ENCODE measurements at places on chromosomes 6 and 20.

DNA sequence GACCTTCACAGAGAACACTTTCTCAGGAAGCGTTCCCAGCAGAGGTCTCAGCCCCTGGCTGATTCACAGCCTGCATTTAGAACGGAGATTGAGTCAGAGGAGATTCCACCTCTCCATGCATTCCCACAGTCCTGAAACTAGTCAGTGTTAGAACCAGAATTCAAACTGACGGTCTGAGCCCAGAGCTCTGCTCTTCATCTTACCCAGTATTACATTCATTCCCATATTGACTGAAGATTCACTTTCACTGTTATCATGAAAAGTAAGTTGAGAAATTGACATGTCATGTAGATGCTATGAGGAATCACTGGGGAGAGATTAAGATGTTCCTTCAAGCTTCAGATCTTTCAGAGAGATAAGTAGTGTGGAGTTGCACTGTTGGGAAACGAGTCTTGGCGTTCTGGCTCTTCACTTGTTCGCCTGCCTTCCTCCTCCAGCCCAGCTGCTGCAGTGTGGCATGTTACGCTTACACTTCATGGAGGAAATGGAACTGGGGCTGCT lies 28.3 kb downstream of the MAS1 start:
- no peak for DNase-seq

- DNase-seq = no peak
Measured at GRCh38 chr6:54419885-54420284, 111.6 kb downstream of the TINAG start.

- DNase-seq = no peak
Measured at GRCh38 chr20:16771213-16771612, 23.1 kb downstream of the OTOR start.

DNA sequence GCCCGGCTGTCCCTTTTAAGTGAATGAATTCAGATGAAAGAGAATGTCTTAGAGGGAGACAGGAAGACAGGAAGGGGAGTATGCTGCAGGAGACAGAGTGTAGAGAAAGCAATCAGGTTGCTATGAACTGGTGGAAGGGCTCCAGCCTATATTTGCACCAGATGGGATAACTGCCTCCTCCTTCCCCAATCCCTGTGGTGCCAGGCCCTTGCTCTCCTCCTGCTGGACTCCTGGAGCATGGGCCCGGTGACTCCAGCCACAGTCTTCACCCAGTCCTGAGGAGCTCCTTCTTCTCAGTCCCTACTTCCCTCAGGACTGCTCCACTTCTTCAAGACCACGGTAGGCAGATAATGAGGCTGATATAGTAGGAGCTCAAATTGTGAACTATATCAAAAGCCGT lies 91.8 kb downstream of the TMEM200A start:
- no peak for DNase-seq

DNA sequence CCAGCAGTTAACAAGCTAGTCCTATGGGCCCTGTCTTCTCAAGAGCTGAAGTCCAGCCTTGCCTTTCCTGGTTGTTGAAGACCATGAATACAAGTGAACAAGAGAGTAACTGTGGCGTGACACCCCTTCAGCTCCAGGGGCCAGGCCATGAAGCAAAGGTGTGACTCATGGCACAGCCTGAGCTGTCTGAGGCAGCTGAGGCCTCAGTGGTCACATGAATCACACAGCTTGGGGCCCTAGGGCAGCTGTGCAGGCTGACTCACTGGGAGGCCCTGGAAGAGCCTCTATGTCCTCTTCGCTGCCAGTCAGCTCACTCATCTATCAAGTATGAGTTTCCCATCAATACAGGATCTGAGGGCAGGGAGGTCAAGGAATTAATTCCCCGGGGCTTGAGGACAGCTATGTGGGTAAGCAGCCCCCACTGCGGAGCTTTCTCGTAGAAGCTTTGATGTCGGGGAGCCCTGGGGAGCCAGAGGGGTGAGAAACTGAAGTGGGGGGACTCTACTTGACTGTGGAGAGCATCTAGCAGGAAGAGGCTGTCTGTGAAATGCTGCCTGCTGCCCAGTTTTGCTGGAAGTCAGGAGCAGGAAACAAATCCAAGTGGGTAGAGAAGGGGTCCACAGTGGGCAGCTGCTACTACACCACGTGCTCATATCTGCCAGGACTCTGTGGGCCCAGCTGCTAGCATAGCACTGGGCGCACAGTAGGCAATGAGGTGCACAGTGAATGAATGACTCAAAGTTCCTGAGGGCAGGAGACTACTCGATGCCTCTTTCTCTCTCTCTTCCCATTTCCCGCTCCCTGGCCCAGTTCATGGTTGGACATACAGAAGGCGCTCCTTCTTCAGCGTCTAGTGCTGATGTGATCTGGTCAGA lies 13.7 kb upstream of the FAM83C start:
- no peak for DNase-seq

DNA sequence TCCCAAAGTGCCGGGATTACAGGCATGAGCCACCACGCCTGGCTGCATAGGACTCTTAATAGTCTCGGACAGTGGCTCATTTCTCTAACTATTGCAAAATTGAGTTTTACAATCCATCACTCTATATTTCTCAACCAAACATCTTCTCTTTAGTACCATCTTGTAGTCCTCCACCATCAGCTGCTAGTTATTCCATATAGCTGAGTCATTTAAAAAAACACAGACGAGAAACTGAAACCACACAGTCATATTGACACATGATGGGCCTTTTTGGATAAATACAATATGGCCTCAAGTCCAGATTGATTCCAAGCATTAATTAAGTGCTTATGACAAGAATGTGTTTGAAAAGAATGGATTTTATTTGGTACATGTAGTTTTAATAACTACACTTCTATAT lies 599.1 kb downstream of the MEI4 start:
- DNase-seq = no peak

GRCh38 chr20:57460781-57461465 lies 64.0 kb downstream of the CTCFL start:
- no peak for DNase-seq

DNA sequence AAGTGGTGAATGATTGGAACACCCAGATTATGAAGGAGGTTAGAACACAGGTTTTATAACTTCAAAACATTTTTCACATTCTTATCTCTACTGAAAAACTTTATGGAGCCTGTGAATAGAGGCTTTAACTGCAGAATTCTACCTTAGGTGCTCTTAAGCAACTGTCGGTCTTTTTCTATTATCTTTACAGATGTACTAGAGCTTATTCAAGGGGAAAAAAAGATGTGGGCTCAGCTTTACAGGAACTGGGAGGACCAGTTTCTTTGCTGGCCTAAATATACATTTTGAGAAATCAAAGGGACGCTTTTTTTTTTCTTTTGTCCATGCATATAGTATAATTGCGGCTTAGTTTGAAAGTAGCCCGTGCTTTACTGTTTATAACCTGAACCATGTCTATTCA lies 58.9 kb downstream of the UST start:
- DNase-seq = no peak

GRCh38 chr6:35776364-35777215 lies at the start of gene CLPSL2:
Gene CLPSL2 (plus strand): TSS chr6:35776598. CDS start chr6:35776619, 21 bp downstream.
- no peak for DNase-seq

DNA sequence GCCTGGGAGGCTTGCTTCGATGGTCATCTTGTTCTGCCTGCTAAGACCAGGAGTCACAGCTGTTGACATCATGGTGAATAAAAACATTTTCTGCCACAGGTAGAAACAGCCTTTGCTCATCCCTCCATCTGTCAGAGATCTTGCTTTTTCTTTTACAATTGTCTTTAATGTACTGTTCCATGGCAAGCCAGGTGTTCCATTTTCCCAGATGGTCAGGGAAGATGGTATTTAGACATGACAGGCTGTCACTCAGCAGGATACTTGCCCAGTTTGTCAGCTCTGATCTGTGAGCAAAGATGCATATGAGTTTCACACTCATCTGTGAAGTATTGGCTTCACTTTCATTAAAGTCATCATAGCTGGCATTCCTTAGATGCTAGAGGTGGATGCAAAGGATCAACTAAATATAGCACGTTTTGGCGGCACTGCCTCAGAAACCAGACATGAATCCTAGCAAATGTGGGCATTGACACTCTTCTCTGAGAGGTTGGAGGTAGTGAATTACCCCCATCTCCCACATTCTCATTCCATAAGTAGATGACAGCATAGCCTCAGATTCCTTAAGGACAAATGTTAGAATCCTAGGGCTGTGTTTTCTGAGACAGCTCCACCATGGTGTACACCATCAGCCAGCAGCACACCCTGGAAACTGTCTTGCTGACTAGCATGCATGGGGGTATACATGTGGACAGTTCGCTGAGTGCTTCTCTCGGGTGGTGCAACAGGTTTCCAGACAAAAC lies 4.2 kb downstream of the SSTR4 start:
- DNase-seq = no peak

DNA sequence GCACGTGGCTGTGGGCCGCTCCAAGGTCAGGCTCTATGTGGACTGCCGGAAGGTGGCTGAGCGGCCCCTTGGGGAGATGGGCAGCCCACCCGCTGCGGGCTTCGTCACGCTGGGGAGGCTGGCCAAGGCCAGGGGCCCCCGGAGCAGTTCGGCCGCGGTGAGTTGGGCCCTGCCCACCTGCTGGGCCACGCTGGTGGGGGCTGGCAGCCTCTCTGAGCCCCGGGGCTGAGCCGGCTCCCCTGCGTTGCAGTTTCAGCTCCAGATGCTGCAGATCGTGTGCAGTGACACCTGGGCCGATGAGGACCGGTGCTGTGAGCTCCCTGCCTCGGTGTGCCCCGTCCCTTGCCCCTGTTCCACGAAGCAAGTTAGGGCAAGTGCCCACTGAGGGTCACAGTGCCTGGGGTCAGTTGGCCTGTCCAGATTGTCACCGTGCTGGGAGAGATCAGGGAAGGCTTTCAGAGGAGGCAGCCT lies 27.1 kb downstream of the COL20A1 start:
- no peak for DNase-seq

- DNase-seq = peak; percentile 29
Measured at GRCh38 chr6:151121900-151122299, 117.9 kb upstream of the AKAP12 start.

- DNase-seq = no peak
Measured at GRCh38 chr20:21273755-21274386, 29.3 kb upstream of the XRN2 start.

- DNase-seq = no peak
Measured at GRCh38 chr20:17871181-17871580, 97.4 kb downstream of the SNX5 start.

- DNase-seq = no peak
Measured at GRCh38 chr6:126633373-126633772, 293.5 kb downstream of the CENPW start.

- DNase-seq = no peak
Measured at GRCh38 chr6:64486578-64487351, 851.2 kb downstream of the PHF3 start.

DNA sequence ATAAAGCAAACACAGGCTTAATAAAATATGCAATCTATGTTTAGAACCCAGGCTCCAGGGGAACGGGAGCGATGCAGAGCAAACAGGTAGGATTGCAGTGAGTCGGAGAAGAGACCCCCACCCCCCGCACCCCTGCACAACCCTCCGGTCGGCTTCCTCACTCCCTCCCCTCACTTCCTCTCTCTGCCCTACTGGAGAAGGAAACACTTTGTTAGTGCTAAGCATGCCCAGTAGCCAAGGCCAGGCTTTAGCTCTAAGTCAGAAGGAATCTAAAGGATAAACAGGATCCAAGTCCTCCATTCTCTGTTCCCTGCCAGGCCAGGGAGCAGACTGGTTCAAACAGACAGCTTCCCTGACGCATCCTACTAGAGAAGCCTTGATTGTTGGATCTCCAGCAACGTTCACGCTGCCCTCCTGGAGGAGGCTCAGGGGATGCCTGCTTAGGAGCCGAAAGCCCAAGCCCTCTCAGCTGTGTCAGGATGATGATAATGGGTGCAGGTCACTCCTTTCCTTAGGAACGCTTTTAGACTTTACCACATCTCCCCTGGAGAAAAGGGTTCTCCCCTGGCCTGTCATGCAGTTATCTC lies 14.7 kb downstream of the FOXQ1 start:
- no peak for DNase-seq

- no peak for DNase-seq
Measured at GRCh38 chr6:130107710-130108109, 89.3 kb downstream of the L3MBTL3 start.

- DNase-seq = peak; percentile 57
Measured at GRCh38 chr6:116764961-116765841, at the start of gene FAM162B. Gene FAM162B (minus strand): TSS chr6:116765719. CDS start chr6:116765576, 143 bp downstream.

DNA sequence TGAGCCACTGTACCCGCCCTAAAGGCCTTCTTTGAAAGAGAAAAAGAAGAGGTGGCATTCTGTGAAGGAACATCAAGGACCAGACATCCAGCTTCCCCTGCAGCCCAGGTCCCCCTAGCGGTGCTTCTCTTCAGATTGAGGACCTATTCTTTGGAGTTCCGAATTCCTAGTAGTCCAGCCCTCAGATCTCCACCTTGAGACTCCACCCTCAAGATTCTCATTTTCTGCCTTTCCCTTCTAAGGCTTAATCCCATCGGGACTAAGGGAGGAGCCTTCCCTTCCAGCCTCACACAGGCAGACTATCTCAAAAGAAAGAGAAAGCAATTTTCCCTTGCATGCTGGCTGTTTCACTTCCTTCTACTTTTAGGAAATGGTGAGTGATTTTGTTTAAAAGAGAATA lies 32.5 kb downstream of the MUC22 start:
- peak; percentile 31 for DNase-seq

GRCh38 chr6:21359926-21360325 lies 233.6 kb upstream of the SOX4 start:
- DNase-seq = no peak

DNA sequence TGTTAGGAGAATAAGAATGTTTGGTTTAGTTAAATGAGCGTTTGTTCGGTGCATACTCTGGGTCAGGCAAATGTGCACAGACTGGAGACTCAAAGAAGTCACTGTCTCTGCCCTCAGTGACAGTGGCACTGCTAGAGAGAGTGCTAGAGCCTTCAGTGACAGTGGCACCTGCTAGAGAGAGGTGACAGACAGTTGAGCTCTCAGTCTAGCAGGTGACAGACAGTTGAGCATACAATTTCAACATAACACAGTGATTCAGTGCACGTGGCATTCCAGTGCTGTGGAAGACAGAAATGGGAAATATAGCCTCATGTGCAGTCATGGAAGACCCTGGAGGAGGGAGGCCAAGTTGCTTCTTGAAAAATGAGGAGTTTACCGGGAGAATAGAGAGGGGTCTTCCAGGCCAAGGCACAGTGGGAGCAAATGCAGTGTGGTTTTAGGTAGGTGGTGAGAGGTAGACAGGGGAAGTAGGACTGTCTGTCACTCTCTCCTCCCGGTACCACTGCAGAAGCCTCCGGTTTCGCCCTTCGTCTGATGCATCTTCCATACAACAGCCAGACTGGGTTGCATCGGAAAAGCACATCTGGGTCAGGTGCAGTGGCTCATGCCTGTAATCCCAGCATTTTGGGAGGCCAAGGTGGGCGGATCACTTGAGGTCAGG lies 107.9 kb upstream of the CLDN20 start:
- DNase-seq = no peak

- no peak for DNase-seq
Measured at GRCh38 chr6:508614-509013, 117.1 kb downstream of the IRF4 start.

- no peak for DNase-seq
Measured at GRCh38 chr6:1572892-1573291, 36.8 kb upstream of the FOXC1 start.

GRCh38 chr6:33854572-33855030 lies 50.8 kb upstream of the MLN start:
- DNase-seq = peak; percentile 22

GRCh38 chr6:16572317-16572716 lies 188.9 kb downstream of the ATXN1 start:
- no peak for DNase-seq

Measured in uterus (tissue), 4 donors.